ENCODE measurements at places on chromosomes 6 and 20.

DNA sequence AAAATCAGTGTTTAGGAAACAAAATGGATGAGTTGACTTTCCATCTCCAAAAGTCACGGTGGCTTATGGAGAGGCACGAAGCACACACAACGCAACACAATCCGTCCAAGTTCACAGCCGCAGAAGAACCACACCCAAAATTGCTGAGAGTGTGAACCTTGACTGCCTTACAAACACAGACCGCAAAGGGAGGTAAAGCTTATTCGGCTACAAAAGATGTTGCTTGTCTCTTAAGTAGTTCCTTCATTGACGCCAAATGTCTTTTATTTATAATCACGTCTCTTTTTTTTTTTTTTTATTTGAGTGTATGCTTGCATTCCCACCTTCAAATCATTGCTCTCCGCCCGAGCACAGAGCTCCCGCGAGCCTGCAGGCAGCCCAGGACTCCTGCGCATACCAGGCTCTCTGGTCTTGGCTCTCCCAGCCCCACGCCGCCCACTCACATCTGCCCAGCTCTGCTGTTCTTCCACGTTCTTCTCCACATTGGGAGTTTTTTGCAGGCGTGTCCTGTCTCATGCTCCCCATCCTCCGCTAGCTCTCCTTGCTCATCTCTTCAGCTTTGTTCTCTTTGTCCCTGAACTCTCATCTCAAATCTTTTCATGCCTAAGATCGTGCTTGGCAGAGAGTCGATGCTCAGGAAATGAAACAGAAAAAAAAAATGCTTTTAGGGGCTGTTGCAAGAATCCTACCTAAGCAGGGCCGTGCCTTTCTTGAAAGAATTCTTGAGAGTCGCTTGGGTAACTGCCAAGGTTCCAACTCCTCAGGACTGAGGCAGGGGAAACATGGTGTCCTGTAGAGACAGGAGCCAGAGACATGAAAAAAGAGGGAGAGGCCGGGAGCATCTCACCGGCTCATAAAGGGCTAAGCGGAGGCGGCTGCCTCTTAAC is 25.8 kb downstream of the LY86 start:
- no peak for DNase-seq

- DNase-seq = no peak
Observed at GRCh38 chr6:158536891-158537798, 22.7 kb upstream of the TMEM181 start.

- no peak for DNase-seq
Observed at GRCh38 chr6:1562171-1562955, 47.4 kb upstream of the FOXC1 start.

DNA sequence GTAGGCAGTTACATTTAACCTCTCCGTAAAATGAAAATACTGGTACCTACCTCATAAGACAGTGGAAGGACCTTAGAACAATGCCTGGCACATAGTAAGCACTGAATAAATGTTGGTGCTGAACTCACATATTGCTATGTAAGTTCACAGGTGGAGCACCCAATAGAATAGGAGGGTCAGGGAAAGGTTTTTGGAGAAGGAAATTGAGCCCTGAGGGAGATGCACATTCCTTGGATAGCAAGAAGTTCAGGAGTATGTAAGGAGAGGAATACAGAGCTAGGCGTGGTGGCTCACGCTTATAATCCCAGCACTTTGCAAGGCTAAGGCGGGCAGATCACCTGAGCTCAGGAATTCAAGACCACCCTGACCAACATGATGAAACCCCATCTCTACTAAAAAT is 7.0 kb downstream of the UBE2C start:
- DNase-seq = no peak

- no peak for DNase-seq
Observed at GRCh38 chr20:19466206-19466928, 253.9 kb downstream of the SLC24A3 start.

DNA sequence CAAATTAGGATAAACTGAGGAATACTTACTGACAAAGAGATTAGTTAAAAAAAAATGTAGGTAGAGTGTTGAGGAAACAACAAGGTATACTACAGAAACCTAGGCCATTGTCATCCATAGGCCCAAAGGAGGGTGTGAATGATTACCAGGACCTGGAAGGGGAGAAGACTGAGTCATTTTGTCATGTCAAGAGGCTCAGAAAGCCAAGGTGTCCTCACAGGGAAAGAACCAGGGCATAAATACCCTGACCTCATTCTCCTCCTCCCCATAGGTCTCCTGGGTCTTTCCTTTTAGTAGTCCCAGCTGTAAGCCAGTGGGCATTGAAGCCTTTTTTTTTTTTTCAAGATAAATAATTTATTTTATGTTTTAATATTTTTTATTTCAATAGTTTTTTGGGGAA is 582.1 kb upstream of the JAG1 start:
- no peak for DNase-seq

- DNase-seq = no peak
Observed at GRCh38 chr6:129369737-129370136, 340.2 kb downstream of the ARHGAP18 start.

DNA sequence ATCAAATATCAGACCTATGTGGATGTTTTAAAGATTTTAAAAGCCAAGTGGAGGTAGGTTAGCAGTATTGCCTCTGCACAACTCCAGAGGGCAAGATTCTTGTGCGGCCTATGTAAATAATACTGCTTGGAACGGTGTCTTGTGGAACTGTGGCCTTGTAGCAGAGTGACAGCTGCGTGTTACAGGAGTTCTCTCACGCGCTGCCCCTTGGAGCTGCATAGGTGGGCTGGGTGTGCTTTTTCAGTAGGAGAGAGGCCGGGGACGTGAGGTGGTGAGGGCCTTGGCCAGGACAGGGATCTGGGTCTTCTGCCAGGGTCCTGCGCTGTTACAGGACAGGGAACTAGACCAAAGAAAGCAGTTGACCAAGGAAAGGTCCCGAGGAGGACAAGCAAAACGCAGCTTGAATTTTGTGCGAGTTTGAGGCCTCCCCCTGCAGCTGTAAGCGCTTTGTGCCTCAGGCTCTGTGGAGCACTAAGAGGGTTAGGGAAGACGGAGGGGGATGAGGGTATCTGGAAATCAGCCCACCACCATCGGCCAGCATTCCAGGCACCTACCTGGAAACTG is 1.5 kb downstream of the TMEM181 start:
- no peak for DNase-seq

- no peak for DNase-seq
Observed at GRCh38 chr6:98324446-98324845, 509.9 kb upstream of the POU3F2 start.

DNA sequence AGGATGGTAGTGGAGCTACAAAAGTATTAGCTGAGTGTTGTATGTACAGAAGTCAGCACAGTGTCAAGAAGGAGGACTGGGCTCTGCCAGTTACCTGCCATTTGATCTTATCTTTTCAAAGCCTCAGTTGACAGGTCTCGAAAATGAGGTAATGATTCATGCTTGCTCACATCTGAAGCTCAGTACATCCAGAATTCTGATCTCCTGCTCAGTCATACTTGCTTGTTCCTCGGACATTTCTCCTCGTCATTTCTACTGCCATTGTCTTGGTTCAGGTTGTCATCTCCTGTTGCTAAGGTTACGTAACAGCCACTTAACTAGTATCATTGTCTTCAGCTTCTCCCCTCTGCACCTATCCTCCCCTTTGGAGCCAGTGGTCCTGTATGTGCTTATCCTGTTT is 89.5 kb downstream of the SLX4IP start:
- no peak for DNase-seq

DNA sequence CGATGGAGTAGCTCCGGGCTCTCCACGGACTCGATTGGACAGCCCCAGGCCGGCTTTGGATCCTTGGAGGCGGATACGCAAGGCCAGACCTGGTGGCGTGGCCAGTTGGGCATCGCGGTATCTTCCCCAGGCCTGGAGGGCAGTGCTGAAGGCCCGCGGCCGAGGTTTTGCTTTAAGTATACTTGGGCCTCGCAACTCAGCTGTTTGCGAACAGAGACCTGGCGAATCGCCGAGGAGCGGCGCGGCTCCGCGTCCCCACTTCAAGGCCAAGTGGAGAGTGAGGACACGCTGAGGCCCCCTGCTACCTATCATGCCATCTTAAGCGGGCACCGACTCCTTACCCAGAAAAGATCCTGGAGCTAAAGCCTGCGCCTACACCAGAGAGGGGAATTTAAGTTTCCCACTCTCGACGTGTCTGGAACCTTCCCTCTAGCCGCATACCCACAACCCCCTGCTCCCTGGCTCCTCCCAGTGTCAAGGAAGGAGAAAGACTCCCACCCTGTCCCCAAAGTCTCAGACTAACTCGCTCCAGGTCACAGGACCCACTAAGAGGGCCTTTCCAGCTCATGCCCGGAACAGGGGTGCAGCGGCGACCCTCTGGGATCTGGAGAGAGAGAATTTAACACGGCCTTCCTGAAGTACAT is 4.1 kb downstream of the LINC00237 start:
- no peak for DNase-seq

DNA sequence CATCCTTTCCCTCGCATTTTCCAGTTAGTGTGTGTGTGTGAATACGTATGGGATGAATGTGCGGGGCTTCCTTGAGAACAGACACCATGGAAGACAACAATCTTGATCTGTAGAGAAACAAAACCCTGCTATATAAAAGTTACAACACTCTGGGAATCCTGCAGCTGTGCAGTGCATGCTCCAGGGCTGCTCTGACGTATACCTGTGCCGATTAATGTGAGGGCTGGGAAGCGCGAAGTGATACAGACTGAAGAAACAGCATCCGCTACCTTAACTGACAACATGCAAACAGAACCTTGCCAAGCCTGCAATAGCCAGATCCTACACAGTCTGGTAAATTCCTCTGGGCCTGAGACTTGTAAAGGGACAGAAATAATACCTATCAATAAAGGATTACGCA is 31.6 kb upstream of the MTRF1L start:
- no peak for DNase-seq

- no peak for DNase-seq
Observed at GRCh38 chr6:158073776-158074175, 92.1 kb downstream of the SYNJ2 start.

- no peak for DNase-seq
Observed at GRCh38 chr20:35698298-35699126, 640 bp downstream of the NFS1 start.

DNA sequence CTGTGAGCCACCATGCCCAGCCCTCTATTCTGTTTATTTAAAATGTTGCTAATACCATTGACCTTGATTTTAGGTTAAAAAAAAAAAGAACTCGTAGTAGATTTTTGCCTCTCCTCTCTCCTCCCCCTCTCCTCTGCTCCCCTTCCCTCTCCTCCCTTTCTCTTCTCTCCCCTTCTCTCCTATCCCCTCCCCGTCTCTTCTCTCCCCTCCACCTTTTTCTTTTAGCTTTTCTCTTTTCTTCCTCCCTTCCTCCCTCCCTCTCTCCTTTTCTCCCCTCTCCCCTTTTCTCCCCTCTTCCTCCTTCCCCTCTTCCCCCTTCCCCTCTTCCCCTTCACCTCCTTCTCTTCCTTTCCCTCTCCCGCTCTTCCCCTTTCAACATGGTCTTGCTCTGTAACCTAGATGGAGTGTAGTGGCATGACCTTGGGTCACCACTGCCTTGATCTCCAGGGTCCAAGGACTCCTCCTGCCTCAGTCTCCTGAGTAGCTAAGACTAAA is 223.8 kb downstream of the ZFAND3 start:
- no peak for DNase-seq
